ENCODE measurements at places on chromosomes 1 and 21. TPM values are rescaled to one million over a fixed set of nuclear protein-coding genes. Genes with fewer than 3 reads are reported as not detected.

AK5 gene
- 40.3 TPM for total RNA-seq

PLOD1 gene
- 359 TPM for total RNA-seq

ERICH3 gene
- total RNA-seq, result not detected

MX2 gene
- total RNA-seq, result 0.19 TPM

OR6K3 gene
- total RNA-seq, result not detected

APOBEC4 gene
- total RNA-seq, result not detected

FTCD gene
- 0.17 TPM for total RNA-seq

RAVER2 gene
- 7.5 TPM for total RNA-seq

RAP1GAP gene
- total RNA-seq, result 0.05 TPM

AADACL4 gene
- not detected for total RNA-seq

LRRC8D gene
- total RNA-seq, result 18.5 TPM

FAM110D gene
- total RNA-seq, result 11.6 TPM

NPR1 gene
- 56.5 TPM for total RNA-seq

INSRR gene
- total RNA-seq, result not detected

BNIPL gene
- 0.33 TPM for total RNA-seq

NR1I3 gene
- total RNA-seq, result not detected

LCE1C gene
- total RNA-seq, result not detected

PADI3 gene
- not detected for total RNA-seq

PODN gene
- total RNA-seq, result not detected

SIKE1 gene
- total RNA-seq, result 63.4 TPM

FMO1 gene
- total RNA-seq, result not detected

CD53 gene
- not detected for total RNA-seq

WNT3A gene
- not detected for total RNA-seq

INAVA gene
- under 0.01 TPM for total RNA-seq

OR14K1 gene
- not detected for total RNA-seq

ZNF670 gene
- total RNA-seq, result 7.0 TPM

OLIG1 gene
- total RNA-seq, result not detected

IGSF21 gene
- total RNA-seq, result not detected

BTBD19 gene
- total RNA-seq, result 7.0 TPM

C1orf56 gene
- 1.1 TPM for total RNA-seq

C1orf226 gene
- 1.1 TPM for total RNA-seq

HES4 gene
- 76.9 TPM for total RNA-seq

OR2L13 gene
- not detected for total RNA-seq

TRIM63 gene
- not detected for total RNA-seq

FAM72A gene
- total RNA-seq, result 5.9 TPM

FAM72D gene
- total RNA-seq, result 1.3 TPM

DCST1 gene
- total RNA-seq, result not detected

All from dermis blood vessel endothelial cell (primary cell).